NCI-H187 treated with DMSO at 0.1 percent for 48 hours (cell line): ENCODE measurements at places on chromosomes 12 and 14.

- DNase-seq: no peak
Observed at GRCh38 chr12:27615331-27615891, 80.8 kb upstream of the REP15 start.

DNA sequence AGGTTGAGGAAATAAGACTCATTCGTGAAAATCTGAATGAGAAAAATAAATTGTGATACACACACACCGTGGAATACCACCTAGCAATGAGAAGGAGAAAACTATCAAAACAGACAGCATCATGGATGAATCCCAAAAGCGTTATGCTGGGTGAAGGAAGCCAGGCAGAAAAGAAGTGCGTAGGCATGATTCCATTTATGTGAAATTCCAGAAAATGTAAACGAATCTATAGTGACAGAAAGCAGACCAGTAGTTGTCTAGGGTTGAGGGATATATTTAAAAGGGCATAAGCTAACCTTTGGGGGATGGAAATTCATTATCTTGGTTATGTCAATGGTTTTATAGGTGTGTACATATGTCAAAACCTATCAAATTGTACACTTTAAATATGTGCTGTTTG, 42.5 kb upstream of the ANO2 start:
- DNase-seq: no peak

GRCh38 chr14:66572826-66573225, 64.9 kb downstream of the GPHN start:
- no peak for DNase-seq

DNA sequence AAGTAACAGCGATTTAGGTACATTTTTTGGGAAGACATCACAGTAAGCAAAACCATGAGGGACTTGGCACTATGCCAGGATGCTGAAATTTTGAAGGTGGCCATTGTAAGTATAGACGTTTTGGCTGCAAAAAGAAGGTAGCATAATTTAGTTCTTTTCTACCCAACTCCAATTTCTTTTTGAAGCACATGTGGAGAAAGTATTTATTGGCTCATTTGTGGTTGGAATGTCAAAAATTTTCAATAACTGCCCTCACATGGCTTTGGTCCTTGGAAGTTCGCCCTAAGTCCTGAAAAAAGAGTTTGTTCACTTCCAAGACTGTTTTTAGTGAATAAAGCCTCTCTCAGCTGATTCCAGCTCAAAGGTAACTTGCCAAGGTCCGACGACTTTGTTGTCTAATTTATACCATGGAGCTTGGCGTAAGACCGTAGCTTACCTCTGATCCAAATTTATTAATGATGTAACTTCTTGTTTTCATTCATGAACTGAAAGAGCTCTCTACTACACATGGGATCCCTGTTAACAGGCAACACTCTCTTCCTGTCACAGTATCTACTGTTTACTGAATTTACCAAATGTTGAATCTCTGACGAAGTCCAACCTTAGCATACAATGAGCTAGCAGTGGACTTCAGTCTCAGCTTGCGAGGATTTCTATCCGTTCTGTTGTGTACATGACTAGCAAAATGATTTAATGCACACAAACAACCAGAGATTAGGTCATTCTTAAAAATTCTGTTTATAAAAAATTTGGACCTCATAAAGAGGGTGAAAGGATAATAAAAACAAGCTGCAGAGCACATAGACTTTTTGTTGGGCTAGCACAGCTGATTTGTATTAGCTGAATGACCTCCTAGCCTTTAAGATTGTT, 49.0 kb downstream of the MSRB3 start:
- DNase-seq: no peak

DNA sequence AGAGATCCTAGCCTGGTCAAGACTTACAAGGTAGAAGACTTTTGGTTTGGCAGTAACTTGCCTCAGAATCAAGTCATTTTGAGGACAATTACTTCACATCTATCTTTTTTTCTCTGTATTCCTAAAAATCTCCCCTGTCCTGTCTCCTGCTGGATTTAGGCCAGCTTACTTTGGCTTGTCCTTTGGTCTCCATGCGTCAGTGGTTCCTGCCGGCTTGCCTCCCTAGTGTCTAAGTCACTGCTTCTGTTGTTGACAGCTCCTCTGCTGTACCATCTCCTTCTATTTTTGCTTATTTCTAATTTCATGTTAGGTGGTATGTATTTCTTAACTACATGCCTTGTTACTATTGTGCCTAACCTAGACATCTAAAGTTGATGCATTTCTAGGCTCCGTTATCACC, 39.7 kb upstream of the FBLN5 start:
- DNase-seq: no peak
